ENCODE measurements at places on chromosomes 4 and X.

DNA sequence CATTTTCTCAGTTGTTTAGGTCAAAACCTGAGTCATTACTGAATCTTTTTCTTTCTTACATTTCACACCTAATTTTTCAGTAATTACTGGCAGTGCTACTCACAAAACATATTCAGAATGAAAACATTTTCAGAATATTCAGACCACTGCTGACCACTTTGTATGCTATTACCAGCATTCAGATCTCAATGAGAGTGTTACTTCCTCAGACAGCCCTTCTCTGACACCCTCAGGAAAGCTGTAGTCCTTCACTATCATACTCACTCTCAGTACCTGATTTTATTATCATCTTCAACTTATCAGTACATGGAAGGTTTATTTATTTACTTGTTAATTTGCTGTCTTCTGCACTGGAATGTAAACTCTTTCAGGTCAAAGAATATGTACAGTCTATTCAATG, 12.3 kb upstream of the ALB start:
- no peak for DNase-seq

- no peak for DNase-seq
Observed at GRCh38 chrX:443536-444210, 57.0 kb upstream of the PPP2R3B start.

DNA sequence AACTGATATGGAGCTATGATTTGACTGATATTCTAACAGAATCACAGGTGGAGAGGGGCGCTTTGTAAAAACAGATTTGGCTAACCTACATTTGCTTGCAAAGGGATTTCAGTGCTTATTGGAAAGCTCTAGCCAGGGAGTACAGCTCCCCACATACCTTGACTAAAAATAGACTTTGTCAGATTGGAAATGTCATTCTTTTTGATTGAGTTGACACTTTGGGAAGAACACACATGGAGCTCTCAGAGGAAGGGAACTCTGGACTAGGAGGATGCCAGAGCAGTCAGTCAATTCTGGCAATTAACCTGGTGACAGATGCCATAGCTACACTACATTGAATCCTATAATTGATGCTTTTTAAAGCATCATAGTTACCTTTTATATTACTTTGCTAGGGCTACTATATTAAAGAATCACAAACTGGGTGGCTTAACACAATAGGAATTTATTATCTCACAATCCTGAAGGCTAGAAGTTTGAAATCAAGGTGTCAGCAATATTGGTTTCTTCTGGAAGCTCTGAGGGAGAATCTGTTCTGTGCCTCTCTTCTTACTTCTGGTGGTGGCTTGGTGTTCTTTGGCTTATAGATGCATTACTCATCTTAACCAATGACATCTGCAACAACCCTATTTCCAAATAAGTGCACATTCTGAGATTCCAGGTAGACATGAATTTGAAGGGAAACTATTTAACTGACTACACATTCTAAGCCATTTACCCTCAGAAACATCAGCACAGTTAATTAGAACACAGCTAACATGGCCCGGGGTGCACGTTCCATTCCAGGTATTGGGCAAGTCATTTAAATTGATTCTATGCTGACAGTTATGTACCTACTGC, 8.4 kb upstream of the HERC3 start:
- DNase-seq, result no peak

GRCh38 chr4:152575533-152575932, 39.6 kb upstream of the FBXW7 start:
- no peak for DNase-seq

GRCh38 chrX:24203072-24203808, 53.7 kb downstream of the ZFX start:
- DNase-seq, result no peak

- no peak for DNase-seq
Observed at GRCh38 chr4:145186729-145187128, 6.3 kb upstream of the OTUD4 start.

GRCh38 chr4:3741217-3742011, 24.8 kb upstream of the ADRA2C start:
- DNase-seq, result no peak

GRCh38 chrX:9392445-9392844, 72.4 kb upstream of the TBL1X start:
- no peak for DNase-seq

Measured in caudate nucleus (tissue), 63 donors.